ENCODE measurements at places on chromosomes 11 and 22.

- no peak for DNase-seq
These were observed 6.8 kb downstream of the CRYBB1 start for GRCh38 chr22:26610996-26611395.

DNA sequence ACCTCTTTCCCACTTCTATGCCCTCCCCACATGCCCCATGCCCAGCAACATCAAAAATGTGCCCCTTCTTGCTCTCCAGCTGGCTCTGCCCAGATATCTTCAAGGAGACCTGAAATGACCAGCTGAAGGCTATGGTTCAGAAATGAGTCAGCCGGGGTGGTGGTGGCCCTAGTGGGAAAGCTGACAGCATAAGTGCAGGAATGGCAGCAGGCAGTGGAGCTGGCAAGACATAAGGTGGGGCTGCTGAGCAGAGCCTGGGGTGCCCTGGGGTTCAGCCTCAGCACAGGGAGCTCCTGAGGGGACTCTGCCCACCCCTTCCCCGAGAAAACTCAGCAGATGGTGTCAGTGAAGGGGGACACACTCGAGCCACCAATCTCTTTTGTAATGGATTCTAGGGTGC is 593.4 kb downstream of the BUD13 start:
- no peak for DNase-seq

GRCh38 chr11:28284196-28284595 is 176.0 kb downstream of the METTL15 start:
- no peak for DNase-seq

DNA sequence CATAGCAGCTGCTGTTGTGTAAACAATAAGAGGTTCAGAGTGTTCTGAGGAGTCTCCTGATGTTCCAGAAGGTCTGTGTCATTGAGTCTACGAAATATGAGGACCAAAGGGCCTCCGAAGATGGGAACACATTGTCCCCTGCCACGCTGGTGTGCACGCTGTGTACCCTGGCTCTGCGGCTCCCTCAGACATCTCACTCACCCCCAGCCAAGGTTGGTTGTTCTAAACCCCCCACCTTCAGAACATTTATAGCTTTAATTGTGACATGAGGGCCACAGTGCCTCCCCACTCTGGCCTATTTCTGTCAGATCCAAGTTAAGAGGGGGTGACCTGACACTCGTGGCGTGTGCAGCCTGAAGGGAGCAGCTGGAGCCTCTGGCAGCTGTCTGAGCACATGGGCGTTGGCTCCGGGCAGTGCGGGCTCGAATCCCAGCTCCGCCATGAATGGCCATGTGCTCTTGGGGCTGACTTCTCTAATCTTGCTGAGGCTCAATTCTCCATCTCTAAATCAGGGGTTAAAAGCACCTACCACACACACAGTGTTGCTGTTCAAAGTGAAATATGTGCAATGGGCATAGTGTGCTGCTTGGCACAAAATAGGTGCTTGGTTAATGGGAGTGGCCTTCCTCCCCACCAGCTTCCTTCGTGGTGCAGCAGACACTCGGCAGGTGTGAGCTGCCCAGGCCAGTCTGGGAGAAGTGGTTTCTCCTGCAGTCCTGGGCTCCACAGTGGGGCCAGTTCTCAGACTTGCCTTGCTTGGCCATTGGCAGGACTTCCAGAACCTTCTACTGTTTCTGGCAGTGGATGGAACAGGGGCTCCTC is 39.7 kb upstream of the MICAL2 start:
- no peak for DNase-seq

- no peak for DNase-seq
These were observed 11.9 kb upstream of the TESMIN start for GRCh38 chr11:68763181-68763721.

- DNase-seq: no peak
These were observed 73.8 kb downstream of the C11orf58 start for GRCh38 chr11:16812274-16812673.

DNA sequence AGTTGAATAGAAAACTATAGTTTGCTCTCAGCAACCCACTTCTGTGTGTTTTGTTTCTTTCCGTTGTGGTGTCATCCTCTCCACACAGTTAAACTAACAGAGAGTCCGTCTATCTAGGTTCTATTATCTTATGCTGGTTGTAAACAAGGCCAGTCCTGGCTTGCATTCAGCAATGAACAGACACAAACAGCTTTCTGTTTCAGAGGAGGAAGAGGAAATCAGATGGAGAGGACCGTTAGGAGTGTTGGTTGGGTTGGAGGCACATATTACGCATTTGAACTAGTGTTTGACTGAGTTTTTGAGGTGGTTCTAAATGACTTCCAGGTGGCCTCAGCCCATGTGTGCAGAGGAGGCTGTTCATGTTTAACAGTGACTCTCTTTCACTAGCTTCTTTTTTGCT is 129.5 kb upstream of the SORL1-AS1 start:
- DNase-seq: peak; percentile 50

DNA sequence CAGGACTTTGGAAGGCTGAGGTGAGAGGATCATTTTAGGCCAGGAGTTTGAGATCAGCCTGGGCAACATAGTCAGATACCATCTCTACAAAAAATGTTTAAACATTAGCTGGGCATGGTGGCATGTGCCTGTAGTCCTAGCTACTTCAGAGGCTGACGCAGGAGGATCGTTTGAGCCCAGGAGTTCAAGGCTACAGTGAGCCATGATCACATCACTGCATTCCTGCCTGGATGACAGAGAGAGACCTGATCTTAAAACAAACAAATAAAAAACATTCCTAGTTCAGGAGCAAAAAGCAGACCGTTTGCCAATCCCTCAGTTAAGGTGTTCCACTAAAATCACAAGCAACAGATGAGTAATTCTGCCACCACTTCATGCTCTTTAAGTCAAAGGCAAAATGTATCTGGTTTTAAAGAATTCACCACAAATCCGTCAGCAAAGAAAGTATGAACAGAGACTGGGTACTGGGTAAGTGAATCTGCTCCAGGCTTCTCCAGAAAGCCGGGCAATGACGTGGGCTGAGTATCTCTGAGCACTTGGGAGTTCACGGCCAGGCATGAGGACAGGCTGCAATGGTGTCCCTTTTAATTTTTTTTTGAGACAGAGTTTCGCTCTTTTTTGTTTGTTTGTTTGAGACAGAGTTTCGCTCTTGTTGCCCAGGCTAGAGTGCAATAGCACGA is 19.5 kb downstream of the CLTCL1 start:
- no peak for DNase-seq

DNA sequence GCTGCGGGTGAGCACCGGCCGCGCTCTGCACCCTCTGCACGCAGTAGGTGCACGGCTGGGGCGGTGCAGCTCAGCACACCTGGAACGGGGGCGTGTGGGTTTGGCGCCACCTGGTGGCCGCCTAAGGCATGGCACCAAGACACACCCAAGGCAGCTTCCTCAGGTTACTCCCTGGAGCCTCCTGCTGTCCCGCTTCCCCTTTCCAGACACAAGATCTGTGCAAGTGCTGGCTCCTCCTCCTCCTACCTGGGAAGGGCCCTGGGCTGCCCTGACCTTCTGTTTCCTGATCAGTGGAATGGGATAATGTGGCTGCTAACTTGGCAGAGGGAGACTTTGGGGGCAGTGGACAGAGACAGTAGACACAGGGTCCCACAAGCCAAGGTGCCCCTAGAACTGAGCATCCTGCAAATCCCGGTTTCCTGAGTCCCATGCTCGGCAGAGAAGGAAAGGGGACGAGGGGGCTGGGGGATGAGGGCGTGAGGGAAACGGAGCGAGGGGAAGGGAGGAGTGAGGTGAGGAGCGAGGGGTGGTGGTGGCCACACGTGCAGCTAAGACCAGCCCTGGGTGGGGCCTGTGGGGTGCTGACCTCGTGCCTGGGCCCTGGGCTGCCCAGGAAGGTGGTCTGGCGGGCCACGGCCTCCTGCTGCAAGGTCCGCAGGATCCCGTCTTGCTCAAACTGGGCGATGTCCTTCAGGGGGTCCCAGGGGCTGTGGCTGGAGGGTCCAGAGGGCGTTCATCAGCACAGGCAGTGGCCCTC is 34.8 kb upstream of the CARS1 start:
- DNase-seq: peak; percentile 62

- no peak for DNase-seq
These were observed 77.4 kb downstream of the PARVA start for GRCh38 chr11:12454782-12455181.

DNA sequence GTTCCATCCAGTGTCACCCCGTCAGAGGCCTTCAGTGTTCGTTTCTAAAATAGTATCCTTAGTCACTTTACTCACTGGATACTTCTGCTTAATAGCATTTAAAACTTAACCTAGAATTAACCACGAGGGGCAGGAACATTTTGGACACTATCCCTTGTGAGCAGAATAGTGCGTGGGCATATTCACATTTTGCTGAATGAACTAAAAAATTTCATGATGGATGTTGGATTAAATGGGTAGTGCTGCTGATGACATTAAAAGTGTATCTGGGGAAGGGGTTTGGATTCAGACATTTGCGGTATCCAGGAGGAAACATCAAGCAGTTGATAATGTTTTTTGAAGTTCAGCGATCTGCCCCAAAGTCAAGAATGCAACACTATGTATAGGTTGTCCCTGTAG is 750 bp upstream of the NAT10 start:
- no peak for DNase-seq

DNA sequence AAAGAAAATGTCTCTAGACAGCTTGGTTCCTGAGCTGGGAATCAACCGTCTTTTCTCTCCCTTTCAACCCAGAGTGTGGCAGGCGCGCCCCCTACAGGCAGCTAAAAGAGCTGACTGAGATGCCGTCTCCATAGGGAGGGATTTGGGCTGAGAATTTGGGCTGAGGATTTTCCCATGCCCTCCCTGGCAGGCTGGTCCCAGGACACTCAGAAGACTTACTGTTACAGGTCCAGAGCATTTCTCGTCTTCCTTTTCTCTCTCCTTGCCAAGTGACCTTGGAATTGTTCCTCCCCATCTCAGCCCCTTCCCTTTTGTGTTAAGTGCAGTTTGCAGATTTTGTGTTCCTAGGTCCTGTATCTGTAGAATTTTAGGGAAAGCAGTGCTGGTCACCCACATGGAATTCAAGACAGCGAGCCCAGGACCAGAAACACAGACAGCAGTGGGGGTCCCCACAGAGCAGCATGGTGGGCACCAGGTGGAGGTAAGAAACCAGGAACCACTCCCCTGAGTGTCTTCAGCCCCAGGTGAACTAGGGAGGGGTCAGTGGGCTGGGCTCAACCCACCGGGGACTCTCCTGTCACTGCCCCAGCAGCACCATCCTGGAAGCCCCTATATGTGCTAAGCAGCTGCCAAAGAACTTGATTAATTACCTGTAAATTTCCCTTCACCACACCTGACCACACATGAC is 9.9 kb upstream of the IGLL5 start:
- no peak for DNase-seq

- DNase-seq: no peak
These were observed 4.3 kb upstream of the ACR start for GRCh38 chr22:50733521-50734342.

DNA sequence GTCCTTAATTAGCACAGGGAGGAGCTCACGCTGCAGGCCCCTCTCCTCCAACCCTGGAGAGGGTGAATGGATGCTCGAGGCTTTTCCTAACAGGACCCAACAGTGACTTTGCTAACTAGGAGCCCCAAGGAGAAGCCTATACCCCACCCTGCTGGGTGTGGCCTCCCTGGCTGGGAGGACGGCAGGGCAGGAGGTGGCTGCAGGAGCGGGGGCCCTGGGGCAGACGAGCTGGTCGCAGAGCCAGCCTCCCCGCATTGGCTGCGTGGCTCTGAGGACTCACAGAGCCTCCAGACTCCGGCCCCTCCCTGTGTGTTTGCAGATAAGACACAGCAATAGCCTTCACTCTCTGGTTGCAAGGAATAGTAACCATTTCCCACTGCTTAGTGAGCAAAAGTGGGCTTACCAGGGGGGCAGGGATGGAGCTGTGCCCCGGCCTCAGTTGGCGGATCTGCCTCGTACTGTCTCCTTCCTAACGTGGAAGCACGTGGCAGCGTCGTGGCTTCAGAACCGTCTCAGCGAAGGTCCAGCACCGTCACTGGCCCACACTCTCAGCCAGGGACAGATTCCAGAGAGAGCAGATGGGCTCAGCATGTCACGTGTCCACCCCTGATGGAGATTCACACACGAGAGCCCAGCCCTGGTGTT is 1087.5 kb downstream of the BRD1 start:
- DNase-seq: no peak

DNA sequence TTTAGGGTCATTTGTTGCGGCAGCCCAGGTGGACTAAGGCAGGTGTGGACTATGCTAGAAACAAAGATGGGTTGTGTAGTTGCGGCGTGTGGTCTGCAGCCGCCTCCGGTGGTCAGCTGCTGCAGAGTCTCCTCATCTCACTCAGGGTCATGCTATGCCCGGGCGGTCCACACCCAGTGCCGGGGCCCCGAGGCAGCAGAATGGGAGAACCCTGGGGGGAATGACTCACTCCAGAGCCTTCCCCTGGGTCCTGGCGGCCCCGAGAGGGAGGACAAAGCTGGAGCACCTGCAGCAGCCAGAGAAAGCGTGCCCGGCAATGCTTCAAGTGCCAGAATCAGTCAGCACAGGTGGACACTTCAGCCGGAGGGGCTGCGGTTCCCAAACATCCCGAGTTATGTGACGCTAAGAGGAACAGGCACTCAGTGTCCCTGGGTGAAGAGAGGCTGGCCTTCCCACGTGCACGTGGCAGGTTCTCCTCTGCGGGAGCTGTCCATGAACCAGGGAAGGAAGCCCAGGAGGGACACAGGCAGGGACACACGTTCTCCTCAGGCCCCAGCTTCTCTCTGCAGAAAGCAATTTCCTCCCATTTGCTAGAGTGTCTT is 289.6 kb upstream of the B3GAT1 start:
- no peak for DNase-seq

- DNase-seq: no peak
These were observed 95.0 kb downstream of the PDE2A start for GRCh38 chr11:72578991-72579815.

DNA sequence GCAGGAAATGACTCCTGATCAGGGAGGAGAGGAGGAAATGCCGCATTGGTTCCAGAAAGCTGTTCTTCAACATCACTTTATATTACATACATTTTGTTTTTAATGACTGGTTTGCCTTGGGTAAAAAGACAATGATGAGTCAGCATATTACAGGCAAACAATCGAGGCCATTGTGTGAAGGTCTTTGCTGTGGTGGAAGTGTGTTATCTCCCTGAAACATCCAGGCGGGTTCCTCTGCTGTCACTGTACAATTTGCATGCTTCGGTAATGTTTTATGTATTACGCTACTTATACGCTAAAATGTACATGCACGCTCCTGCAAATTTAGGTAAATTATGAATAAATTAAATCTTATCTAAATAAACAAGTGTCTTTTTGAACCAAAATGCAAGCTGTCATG is 161.1 kb downstream of the KIRREL3 start:
- DNase-seq: peak; percentile 99

- no peak for DNase-seq
These were observed 471.0 kb downstream of the INSC start for GRCh38 chr11:15585602-15586331.

DNA sequence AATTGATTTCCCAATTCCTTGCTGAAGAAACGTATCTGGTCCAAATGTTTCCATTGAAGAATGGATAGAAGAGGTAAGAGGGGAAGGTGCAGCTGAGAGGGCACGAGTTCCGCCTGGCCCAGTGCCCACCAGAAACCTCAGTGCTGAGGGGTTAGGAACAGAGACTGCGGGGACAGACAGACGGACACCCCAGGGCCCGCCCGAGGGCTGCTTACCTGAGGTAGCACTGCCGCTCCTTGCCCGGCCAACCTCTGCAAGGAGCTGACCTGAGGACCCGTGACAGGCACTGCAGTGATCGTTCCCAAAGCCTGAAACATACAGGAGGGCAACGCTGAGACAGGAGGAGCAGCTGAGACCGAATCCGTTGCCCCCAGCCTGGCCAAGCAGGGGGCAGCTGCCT is 89.6 kb downstream of the PHF21B start:
- DNase-seq: no peak

All from NCI-H526 (cell line).